Iris pigment epithelial cell (primary cell): ENCODE measurements at places on chromosomes 5 and 9.

- no peak for DNase-seq
These were observed 49.3 kb downstream of the MLLT3 start for GRCh38 chr9:20573023-20573422.

DNA sequence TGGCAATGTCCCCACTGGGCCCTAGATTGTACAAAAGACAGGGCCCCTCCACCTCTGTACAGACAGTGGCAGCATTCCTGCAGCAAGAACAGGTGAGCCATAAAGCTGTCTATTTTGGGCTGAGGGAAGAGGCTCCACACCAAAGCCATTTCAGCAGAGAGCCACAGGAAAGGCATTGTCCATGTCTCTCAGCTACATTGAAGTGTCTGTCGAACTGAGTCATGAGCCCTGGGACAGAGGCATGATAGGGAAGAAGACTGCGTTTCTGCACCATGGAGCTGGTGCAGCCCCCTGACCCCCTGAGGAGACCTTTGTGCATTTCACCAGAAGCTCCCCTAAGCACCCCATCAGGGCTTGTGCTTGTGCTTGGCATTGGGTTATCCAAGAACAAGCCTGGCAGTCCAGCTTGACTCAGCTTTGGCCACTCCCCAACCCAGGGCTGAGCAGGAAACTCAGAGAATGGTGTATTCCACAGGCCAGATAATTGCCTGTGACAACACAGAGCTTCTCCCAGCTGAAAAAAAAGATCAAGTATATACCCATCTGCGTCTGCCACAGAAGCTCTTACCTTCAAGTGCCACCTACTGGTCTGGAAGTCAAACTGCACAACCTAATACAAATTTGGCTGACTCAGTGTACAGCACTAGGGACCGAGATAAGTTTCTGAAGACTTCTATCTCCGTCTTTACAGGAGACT lies 5.9 kb upstream of the FRMD3 start:
- peak; percentile 68 for DNase-seq

DNA sequence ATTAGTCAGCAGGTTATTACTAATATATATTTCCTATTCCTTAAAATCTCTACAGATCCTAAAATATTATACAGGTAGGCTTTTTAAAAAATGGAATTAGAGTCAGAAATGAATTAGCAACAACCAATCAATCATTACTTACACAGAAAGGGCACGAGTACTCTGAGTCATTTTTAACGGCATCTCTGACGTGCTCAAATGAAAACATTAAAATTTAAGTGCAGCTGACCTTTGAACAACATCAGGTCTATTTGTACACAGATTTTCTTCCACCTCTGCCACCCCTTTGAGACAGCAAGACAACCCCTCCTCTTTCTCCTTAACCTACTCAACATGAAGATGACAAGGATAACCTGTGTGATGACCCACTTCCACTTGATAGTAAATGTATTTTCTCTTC lies 19.1 kb downstream of the AUH start:
- DNase-seq = no peak

GRCh38 chr5:133698646-133699526 lies 86.5 kb upstream of the FSTL4 start:
- DNase-seq = no peak

DNA sequence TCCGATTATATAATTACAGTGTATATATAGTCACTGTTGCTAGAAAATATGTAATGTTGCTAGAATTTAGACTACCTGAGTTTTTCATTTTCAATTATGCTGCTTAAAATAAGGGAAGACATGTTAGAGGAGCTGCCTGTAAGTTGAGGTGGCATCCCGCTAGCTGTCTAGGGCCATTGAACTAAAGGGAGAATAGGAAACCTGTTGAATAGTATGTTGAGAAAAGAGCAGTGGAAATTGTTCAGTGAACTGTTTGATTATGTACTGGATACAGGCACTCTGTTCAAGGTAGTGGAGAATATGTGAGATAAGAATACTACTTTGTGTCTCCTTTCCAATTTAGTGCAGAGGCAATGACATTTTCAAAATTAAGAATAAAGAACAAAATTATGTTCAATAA lies 89.6 kb downstream of the CSNK1G3 start:
- no peak for DNase-seq

GRCh38 chr9:31612336-31613030 lies 772.0 kb upstream of the ACO1 start:
- peak; percentile 38 for DNase-seq

DNA sequence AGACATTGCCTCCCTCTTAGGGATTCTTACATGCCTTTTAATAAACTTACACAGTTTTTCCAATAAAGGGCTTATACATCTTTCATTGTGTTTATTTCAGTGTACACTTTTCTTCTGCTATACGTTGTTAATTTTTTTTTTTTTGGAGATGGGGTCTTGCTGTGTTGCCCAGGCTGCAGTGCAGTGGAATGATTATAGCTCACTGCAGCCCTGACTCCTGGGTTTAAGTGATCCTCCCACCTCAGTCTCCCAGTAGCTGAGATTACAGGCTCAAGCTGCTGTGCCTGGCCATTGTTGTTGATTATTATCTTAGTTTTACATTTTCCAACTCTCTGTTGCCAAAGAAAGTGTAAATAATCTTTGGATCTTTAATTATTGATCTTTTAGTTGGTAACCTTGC lies 89.8 kb downstream of the GTF3C4 start:
- DNase-seq = no peak
